ENCODE measurements at places on chromosomes 2 and 18.

- DNase-seq = no peak
These were observed 7.0 kb downstream of the TTC39C start for GRCh38 chr18:24021505-24021904.

DNA sequence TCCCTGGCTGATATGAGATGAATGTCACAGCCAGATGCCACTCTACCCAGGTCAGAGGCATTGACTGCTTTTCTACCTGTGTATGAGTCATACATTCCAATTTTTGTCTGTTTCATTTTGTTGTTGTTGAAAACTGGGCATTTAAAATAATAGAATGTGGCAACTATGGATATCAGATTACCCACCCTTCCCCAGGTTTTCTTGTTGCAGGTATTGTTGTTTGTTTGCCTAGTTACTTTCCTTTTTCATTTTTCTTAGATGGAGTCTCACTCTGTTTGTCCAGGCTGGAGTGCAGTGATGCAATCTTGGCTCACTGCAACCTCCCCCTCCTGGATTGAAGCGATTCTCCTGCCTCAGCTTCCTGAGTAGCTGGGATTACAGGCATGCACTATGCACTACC is 70.2 kb downstream of the LRRC30 start:
- no peak for DNase-seq

DNA sequence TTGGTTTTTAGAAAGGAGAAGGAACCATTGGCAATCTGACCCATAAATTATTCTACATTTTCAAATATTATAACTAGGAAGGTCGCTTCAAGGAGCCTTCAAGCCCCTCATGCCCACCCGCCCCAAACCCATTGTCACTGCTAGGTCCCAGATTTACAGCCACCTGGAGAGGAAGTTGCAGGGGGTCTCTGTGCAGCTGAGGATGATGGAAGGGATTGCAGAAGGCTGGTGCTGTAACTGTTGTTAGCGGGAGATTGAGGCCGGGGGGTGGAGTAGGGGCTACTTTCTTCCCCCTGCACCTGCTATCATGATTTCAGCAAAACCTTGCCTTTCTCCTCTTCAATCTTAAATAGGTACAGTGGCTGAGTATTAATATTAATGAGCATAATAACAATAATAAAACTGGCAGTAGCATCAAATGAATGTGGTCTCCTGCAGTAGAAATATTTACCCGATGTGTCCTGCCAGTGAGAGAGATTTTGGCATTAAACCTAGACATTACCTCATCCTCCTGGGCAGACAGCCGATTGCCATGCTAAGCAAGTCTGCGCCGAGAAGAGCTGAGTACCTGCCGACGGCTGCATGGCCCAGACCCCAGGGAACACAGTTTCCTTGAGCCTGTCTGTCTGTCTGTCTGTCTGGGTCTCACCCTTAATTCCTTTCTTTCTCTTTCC is 225.4 kb downstream of the FAM210A start:
- no peak for DNase-seq

- no peak for DNase-seq
These were observed 130.9 kb downstream of the NDUFA10 start for GRCh38 chr2:239894276-239894675.

DNA sequence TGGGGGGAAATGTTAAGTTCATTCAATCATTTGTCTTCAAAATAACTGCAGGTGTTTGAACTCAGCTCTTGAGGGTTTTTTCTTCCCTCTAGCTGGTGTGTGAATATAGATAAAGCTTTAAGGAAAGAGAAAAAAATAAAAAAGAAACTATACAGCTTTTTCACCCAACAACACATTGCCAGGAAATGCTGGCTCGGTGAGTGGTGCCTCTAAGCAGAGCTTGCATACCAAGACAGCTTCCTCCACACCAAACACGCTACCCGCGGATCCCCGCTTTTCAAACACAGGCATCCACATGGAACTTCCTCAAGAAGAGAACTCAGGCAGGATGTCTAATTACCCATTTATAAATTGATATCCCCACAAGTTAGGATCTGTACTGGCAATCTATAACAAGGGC is 69.8 kb upstream of the TANK start:
- no peak for DNase-seq

DNA sequence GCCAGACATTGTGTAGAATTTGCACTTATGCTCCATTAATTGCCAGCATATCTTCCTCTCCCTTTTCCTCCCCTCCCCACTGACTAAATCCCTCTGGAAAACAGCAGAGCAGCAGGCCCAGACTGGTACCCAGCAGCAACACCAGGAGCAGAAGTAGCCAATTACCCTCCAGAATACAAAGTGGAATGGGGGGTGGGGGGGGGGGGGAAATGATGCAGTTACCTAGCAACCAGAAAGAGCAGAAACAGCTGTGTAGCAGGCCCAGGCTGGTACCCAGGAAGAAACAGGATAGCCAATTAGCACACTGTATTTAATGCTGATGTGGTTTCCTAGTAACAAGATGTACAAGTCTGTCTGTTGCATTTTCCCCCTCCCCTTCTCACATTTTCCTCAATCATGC is 52.3 kb downstream of the KLF7 start:
- peak; percentile 29 for DNase-seq

- peak; percentile 80 for DNase-seq
These were observed 82.0 kb upstream of the OTX1 start for GRCh38 chr2:62968668-62969067.

GRCh38 chr2:138827426-138828054 is 47.4 kb upstream of the NXPH2 start:
- peak; percentile 72 for DNase-seq

DNA sequence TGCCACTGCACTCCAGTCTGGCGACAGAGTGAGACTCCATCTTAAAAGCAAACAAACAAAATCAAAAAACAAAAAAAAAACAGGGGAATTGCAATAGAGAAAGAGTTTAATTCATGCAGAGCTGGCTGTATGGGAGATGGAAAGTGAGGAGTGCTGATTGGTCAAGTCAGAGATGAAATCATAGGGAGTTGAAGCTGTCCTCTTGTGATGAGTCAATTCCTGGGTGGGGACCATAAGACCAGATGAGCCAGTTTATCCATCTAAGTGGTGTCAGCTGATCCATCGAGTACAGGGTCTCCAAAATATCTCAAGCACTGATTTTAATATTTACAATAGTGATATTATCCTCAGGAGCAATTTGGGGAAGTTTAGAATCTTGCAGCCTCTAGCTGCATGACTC is 45.3 kb downstream of the FRZB start:
- DNase-seq = no peak

- DNase-seq = no peak
These were observed 10.7 kb upstream of the MRO start for GRCh38 chr18:50830544-50830943.

- no peak for DNase-seq
These were observed 1100.6 kb downstream of the DPP10 start for GRCh38 chr2:115543024-115543423.

GRCh38 chr2:33518929-33519328 is 42.5 kb downstream of the RASGRP3 start:
- no peak for DNase-seq

DNA sequence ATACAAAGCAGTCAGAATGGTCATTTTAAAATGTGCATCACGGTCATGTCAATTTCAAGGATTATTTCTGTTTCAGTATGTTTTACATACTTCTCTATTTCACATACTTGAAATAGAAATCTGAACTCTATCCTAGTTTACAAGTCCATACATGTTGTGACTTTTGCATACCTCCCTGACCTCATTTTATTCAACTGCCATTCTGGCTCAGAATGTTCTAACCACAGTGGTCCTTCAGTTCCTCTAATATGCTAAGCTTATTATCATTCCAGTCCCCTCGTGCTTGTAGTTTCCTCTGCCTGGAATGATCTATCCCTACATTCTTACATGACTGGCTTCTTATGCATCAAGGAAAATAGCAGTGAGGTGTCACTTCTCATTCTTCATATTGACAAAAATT is 295.6 kb downstream of the KIAA1328 start:
- no peak for DNase-seq

GRCh38 chr2:119713819-119714490 is 35.0 kb downstream of the TMEM177 start:
- no peak for DNase-seq

GRCh38 chr2:164717000-164717803 is 95.9 kb upstream of the GRB14 start:
- peak; percentile 40 for DNase-seq

- peak; percentile 19 for DNase-seq
These were observed 230.0 kb upstream of the CXCR4 start for GRCh38 chr2:136347981-136348380.

DNA sequence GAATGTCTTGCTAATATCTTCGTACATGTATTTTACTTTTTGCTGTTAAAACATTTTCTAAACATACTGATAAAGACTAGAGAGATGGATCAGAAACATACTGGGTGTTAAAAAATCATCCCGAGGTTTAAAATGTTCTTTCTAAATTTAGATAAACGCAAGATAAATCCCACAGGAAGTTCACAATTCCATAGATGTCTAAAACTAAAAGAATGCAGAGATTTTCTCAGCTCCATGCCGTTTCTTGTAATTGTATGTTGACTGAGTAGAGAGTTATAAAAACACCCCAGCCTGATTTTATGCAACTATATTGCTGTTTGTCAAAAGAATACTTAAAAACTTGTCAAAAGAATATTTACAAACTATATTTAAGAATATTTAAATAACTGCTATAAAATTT is 455.7 kb downstream of the ARHGAP15 start:
- DNase-seq = no peak

DNA sequence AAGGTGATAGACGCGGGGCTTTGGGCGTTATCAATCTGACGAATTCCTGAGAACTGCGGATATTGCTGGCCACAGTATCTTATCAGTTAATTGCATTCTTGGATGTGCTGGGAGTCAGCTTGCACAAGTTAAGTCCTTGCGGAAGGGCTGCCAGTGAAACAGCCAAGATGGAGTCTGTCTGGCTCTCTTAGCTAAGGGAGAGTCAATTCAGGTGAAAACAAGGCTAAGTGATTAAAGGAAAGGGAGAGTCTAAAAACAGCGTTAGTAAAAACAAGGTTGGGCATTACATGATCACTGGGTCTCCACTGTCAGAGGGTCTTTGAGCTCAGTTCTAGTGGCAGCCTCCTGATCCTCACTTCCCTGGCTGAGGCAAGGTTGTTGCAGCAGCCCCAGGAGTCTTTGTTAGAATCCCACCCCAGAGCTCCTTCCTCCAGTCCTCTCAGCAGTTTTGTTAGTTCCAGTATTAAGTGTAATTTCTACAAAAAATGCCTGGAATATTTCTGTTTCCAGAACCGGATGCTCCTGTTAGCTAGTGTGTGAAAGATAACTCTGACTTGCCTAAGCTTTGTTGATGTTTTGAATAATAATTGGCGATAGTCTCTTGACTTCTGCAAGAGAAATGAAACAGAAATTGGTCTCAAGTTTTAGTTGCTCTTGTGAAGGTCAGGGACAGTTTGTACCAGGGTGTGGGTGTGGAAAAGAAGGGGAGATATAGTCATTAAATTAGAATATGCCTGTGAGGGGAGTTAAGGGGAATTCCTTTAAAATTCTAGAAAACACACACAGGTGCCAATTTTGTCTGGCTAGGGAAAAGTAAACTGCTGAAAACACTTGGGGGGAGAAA is 10.6 kb downstream of the CFLAR start:
- no peak for DNase-seq

DNA sequence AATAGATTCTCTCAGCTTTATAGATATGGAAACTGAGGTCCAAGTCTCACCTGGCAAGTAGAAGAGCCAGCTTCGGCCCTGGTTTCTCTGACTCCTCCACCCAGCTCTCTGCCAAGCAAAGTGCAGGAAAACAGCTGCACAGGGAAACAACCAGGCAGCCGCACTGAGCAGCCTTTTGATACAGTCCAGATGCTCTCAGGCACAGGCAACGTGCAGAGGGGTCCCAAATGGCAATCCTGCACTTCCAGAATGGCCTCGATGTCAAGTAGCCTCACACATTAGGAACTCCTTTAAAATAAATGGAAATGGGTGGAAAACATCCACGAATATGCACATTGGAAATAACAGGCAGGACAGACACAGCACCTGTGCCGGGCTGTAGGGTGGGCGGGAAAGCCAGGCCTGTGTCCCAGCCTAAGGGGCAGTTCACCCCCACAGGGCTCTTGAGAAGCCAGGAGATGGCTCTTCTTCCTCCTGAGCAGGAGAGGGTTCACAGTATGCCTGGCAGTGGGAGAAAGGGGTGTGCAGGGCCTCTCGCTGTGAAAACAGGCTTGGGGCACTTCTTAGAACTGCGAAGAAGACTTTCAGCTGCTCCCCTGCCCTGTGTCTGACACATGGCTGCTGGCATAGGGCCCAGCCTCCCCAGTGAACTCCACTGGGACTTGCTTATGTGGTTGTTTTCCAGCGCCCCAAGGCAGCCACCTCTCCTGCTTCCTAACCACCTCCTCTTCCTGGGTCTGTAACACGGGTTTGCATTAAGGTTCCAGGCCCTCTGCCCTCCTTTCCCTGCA is 63.9 kb upstream of the TUBA3E start:
- DNase-seq = no peak

DNA sequence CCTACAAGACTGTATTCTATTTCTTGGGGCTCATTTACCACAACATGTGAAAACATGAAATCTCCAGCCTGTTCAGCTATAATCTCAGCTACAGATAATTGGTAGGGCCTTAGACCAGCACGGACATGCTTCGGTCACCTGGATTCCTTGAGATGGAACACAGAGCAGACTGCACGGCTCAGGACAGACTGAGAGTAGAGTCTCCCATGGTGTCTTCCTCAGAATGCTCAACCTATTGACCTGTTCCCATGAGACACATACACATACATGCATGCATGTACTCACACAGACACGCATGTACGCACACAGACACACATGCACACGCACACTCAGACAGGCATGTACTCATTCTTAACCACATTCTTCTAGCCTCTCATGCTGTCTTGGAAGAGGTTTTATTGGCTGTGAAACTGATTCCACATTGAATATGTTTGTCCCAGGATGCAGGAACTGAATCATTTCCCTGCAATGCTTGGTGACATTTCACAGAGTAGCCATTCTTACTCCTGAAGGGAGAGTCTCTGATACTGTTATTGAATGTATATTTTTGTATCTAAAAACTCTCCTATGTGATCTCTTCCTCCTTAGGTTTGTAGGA is 23.5 kb upstream of the BZW1 start:
- DNase-seq = no peak

DNA sequence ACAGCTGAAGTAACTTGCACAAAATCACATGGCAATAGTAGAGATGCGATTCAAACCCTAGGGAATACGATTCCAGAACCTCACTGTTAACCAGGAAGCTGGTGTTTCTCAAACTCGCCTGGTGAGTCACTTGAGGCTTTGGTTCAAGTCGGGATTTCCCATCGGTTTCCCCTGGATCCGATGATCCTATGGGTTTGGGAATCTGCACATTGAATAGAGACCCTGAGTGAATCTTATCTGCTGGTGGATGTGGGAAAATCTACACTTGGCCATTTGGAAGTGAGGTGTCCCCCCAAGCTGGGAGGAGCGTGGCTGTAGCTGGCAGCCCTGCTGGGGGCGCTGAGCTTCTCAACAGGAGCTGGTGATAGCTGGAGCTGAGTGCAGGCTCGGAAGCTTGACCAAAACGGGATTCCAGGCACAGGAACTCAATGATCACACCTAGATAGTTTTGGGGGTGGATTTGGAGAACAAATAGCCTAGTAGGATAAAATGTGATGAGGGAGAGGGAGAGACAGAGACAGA is 135.4 kb downstream of the PRKCE start:
- DNase-seq = no peak

- DNase-seq = peak; percentile 21
These were observed 141.9 kb upstream of the ID2 start for GRCh38 chr2:8539743-8540551.

GRCh38 chr2:137809837-137810236 is 154.4 kb upstream of the HNMT start:
- no peak for DNase-seq

- DNase-seq = no peak
These were observed 71.8 kb downstream of the APOB start for GRCh38 chr2:20972110-20972509.

Measured in neural progenitor cell (in vitro differentiated cells).